ENCODE measurements at places on chromosomes 16 and 17.
A peak's percentile ranks its signal among the peaks of the same experiment; 100 is the strongest.

GRCh38 chr17:34658811-34659560, 79.6 kb downstream of the TMEM132E start:
- DNase-seq = no peak

DNA sequence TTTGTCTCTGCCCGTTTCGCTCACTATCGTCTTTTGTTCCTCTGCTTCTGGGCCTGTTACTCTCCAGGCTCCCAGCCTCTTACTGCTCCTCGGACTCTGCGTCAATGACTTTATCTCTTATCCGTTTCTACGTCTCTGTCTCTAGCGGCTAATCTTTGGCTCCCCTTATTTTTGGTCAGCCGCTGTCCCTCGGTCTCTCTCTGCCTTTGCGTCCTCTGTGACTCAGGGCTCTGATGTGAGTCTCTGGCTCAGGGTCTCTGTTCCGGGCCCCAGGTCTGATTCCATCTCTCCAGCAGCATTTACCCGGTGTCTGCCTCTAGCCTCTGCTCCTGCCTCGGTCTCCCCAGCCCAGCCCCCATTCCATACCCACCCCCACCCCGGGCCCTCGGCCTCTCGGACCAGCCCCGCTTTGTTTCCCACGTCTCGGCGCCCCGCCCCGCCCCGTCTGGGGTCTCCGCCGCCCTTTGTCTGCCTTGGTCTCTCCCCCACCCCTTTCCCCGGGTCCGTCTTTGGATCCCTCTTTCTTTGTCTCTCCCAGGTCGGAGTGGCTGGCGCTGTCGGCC, 547 bp upstream of the ZNF48 start:
- DNase-seq = no peak

GRCh38 chr17:83070800-83071341, 8.5 kb upstream of the METRNL start:
- no peak for DNase-seq

GRCh38 chr17:14201021-14201987, 35.4 kb downstream of the CDRT15 start:
- DNase-seq = peak; percentile 29
